ENCODE measurements at places on chromosomes 4 and X. TPM values are rescaled to one million over a fixed set of nuclear protein-coding genes. Genes with fewer than 3 reads are reported as not detected.

The ZNF630 gene
- total RNA-seq, result 0.30 TPM

The SOD3 gene
- total RNA-seq, result 16.9 TPM

The ODAM gene
- not detected for total RNA-seq

The STAP1 gene
- total RNA-seq, result not detected

The INTU gene
- 6.4 TPM for total RNA-seq

The PPEF2 gene
- not detected for total RNA-seq

The ATOH1 gene
- not detected for total RNA-seq

The UGT2A1 gene
- total RNA-seq, result not detected

The TLL1 gene
- 0.15 TPM for total RNA-seq

DNA sequence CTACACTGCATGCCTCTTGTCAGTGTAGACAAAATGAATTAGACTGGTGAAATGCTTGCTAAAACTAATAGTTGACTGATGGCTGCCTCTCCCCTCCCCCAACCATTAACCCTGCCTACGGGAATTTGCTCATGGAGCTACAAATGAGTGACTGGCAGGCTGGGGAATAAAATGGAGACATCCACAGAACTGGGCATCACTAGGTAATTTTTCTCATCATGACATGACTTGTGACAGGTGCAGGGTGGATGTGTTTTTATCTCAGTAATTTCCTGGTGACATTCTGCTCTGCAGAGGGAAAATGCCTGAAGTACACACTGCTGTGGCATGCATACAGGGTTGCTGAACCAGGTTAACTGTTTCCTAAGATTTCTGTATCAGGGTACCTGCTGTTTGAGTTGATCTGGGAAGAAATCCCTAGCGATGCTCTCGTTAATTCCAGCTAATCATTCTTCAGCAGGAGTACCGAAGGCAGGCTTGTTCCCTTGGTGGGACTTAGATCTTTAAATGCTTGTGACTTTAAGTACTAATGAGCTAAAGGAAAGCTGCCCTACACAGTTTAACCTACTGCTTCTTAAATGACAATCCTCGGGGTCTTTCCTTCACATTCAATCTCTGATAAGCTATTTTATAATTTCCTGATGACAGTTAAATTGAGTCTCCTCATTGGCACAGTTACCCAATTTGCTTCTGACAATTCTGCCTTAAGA lies 376.3 kb upstream of the LCORL start:
- no peak for DNase-seq

- no peak for DNase-seq
These were observed 20.5 kb upstream of the CBR4 start for GRCh38 chr4:169030562-169030982.

- no peak for DNase-seq
These were observed 62.0 kb downstream of the AWAT2 start for GRCh38 chrX:69987691-69988090.

DNA sequence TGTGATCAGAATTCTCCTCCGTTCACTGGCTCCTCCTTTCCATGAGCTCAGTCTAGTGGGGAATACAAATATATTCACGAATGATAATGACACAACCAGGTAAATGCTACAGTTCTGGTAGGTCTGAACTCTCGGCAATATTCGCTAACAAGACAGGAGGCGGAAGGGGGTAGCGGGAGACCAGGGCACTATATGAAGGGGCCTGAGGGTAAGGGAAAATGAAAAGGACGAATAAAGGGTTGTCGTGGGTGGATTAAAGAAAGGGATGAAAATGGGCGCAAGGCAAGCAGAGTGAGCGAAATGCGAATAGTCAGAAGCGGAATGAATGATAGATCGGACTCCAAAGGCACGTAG lies 743 bp downstream of the NKAP start:
- no peak for DNase-seq

- peak; percentile 19 for DNase-seq
These were observed 12.9 kb downstream of the PPP2R3B start for GRCh38 chrX:373641-374471.

- DNase-seq, result no peak
These were observed 921.8 kb upstream of the INTU start for GRCh38 chr4:126710935-126711334.

GRCh38 chr4:7792616-7793015 lies 147.0 kb downstream of the AFAP1 start:
- DNase-seq, result no peak

DNA sequence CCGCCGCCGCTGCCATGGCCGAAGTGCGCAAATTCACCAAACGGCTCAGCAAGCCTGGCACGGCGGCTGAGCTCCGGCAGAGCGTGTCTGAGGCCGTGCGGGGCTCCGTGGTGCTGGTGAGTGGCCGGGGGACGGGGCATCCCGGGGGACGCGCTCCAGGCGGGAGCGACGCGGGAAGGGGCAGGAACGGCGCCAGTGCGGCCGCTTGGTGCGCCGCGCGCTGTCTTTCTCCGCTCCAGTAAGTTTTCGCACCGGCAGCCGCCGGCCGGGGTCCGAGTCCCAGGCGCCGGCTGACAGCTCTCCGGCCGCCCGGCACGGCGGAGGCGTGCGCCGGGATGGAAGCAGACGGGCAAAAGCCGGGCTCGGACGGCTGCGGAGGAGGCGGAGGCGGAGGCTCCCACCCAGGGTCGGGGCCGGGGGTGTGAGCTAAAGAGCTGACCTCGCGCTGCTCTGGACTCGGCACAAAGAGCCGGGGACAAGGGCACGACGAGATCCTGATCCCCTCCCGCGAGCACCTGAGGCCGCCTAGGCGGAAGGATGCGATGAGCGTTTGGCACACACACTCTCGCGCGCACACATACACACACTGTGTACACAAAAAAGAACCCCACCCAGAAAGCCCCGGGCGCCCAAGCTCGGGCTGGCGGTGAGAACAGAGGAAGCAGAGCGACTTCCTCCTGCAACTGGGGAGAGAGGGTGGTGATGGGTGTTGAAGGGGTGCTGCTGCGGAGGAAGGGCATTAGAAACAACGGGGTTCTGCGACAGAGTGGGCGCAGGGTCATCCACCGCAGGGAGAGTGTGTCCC lies 545 bp downstream of the DOCK11 start:
- no peak for DNase-seq

DNA sequence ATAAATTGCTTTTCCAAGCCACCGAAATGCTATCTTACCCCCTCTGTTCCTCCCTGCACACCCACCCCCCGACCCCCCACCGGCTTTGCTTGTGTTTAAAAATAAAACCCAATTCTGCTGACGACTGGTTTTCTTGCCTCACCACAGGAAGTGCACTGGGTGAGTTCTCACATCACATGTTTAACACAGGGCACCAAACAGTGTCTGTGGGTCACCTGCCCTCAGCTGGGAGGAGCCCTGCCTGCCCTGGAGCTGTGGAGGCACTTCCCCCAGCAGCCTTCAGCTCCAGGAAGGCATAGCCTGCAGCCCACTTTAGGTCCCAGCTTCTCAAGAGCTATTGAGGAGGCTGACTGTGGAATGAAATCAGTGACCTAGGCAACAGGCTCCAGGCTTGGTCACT lies 8.8 kb downstream of the TMEM255A start:
- DNase-seq, result no peak

DNA sequence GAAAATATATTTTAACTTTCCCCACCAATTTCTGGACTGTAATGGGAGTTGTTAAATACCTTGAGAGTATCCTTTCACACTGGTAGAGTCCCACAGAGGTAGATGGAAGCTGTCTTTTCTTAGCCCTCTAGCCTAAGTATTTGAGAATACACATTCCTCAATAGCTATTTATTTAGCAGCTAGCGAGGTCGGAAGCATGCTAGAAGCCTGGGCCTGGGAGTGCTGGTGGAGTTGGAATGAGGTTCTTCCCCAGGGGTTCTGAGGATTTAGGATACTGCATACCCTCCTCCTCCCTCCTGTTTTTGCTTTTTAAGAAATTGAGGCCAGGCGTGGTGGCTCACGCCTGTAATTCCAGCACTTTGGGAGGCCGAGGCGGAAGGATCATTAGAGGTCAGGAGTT lies 999 bp upstream of the KLHL15 start:
- no peak for DNase-seq

GRCh38 chr4:58560736-58561135 lies 1450.6 kb upstream of the IGFBP7 start:
- DNase-seq, result no peak

- no peak for DNase-seq
These were observed 104.2 kb downstream of the CEP135 start for GRCh38 chr4:56052966-56053365.

DNA sequence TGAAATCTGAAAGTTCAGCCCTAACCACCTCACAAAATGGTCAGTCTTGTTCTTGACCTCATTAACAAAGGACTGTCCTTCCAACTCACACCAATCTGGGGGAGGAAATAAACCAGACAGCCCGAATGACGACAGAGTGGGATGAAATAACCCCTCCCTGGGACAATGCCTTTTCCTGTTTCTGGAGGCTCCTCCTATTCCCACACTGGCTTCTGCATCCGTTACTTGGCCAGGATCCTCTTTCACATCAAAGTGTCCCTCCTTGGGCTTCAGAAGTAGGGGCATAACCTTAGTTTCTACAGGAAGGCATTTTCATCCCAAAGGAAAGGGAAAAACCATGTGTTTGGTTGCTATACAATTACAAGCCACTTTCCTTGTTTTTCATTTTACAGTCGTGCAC lies 59.8 kb upstream of the RPL34 start:
- no peak for DNase-seq

- DNase-seq, result no peak
These were observed 170.1 kb upstream of the PGRMC2 start for GRCh38 chr4:128457726-128458125.

GRCh38 chrX:46294234-46294633 lies 251.0 kb downstream of the ZNF674 start:
- DNase-seq, result peak; percentile 42

GRCh38 chr4:23337292-23337691 lies 552.6 kb downstream of the PPARGC1A start:
- DNase-seq, result no peak

Measured in HFFc6 (cell line).